Stimulated activated CD4-positive, alpha-beta T cell treated with anti-CD3 and anti-CD28 coated beads, Interleukin-12 subunit alpha, Interleukin-12 subunit beta, amount 100 ng/mL, for 24 hours (primary cell): ENCODE measurements at places on chromosomes 4 and X.

DNA sequence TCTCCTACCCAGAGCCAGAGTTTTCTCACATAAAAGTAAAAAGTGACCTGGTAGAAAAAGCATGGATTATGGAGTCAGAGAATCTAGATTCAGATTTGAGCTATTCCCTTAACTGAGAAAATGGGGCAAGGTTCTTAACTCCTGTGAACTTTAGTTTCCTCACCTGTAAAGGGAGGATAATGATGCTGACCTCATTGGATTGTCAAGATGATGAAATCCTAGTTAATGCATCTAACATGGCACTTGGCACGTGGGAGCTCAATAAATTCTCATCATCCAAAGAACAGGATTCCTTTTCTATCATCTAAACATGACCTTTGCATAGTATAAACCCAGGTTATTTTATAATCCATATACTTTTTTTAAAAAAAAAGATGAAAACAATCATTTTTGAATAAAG, 18.6 kb downstream of the FHDC1 start:
- DNase-seq = no peak

GRCh38 chrX:47620303-47620685, 637 bp upstream of the SYN1 start:
- no peak for DNase-seq

DNA sequence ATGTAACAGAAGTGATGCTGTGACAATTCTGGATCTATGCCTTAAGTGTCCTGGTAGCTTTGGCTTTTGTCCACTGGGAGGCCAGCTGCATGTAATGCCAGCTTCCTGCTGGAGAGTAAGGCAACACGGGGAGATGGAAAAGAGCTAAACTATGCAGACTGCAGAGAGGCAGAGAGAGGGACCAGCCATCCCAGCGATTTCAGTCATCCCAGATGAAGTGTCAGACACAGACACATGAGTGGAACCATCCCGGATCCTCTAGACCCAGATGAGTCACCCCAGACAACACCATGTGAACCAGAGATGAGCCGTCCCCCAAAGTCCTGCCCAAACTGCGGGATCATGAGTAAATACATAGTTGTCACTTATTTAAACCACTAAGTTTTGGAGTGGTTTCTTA, 14.6 kb downstream of the SRPX start:
- DNase-seq = no peak

- DNase-seq = no peak
These were observed 11.1 kb upstream of the GPM6A start for GRCh38 chr4:175823015-175823742.

DNA sequence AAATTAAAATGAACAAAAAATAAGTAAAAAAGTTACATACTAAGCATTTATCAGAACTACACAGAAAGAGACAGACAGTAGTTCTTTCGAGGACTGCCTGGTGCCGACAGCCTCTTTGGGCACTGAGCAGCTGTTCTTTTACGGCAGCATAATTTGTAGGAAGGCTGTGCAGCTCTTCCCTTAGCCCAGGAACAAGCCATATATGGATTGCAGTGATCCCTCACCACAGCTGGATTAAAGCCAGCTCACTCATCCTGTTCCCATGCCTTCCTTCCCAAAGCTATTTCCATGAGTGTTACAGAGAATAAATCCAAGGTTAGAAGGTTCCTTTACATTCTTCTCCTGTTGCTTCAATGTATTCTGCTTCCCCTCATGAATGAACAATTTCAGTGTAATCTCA, 71.7 kb downstream of the DDX60L start:
- no peak for DNase-seq

DNA sequence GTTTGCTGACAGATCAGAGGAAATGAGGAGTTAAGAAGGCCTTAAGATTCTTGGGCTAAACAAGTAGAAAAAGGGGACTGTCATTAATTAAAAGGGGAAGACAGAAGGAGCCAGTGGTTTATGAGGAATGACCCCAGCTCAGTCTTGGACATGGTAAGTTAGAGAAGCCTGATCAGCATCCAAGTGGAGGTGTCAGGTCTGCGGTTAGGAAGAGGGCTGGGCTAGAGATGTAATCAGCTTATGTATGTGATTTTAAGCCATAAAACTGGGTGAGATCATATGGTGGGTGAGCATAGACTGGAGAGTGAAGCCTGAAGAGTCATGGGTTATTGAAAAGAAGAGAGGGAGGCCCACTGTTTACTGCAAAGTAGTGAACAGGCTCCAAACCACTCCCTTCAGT, 246.1 kb downstream of the NR3C2 start:
- DNase-seq = no peak

- DNase-seq = no peak
These were observed 72.2 kb upstream of the RBPJ start for GRCh38 chr4:26248647-26249046.

GRCh38 chrX:44651358-44651757, 108.7 kb upstream of the FUNDC1 start:
- no peak for DNase-seq

- no peak for DNase-seq
These were observed 21.3 kb downstream of the SPCS3 start for GRCh38 chr4:176340871-176341685.

GRCh38 chrX:54921427-54922021, 900 bp downstream of the TRO start:
- peak; percentile 50 for DNase-seq

- no peak for DNase-seq
These were observed 93.9 kb downstream of the QDPR start for GRCh38 chr4:17418010-17418409.

DNA sequence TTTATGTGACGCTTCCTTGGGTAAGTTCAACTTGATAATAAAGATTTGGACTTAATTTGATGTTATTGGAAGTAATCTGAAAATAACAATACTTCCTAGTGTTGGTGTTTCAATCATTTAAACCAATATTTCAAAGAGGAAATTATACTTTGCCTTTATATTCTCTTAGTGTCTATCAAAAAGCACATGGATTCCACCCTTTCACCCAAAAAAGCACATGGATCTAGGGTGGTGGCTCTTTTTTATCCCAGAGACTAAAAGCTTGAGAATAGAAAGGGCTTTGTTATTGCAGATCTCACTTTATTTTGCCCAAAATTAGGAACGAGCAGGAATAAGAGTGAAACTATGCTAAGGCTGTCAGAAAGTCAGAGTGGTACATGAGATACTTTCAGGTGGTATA, 75.1 kb upstream of the RASGEF1B start:
- DNase-seq = no peak

DNA sequence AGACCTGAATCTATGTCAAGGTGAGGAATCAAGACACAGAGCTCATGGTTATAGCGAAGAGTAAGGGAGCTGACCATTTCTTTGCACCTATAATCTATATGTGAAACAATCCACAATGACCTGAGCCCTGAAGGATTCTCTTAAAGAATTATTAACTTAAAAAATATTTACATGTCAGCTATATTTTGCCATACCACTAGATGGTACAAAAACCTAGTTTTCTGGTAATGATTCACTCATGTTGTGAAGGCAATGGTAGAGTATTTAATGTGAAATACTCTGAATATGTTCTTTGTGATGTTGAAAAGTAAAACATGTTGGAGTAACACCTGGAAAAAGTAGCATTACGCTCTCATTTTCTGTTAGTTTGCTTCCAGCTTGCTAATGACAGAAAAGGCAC, 40.0 kb downstream of the VGLL1 start:
- no peak for DNase-seq

GRCh38 chr4:150049682-150050081, 28.6 kb upstream of the DCLK2 start:
- no peak for DNase-seq

- DNase-seq = no peak
These were observed 59.8 kb upstream of the GPM6A start for GRCh38 chr4:175871774-175872405.

DNA sequence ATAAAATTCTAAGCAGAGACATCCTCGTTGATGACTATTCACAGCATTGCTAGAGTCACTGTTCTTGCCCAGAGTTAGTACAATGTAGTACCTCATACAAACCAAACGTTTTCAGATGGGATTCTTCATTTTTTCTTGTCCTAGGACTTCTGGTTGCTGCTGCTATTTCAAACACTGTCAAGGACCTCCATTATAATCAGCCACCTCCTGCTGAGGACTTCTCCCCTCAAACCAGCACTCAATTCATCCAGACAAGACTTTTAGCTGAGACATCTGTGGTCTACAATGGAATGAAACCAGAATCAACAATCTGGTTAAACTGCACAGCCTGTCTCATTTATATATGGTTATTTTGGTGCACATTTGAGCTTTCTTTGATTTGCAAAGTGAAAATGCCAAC, 1008.8 kb downstream of the STPG2 start:
- no peak for DNase-seq

DNA sequence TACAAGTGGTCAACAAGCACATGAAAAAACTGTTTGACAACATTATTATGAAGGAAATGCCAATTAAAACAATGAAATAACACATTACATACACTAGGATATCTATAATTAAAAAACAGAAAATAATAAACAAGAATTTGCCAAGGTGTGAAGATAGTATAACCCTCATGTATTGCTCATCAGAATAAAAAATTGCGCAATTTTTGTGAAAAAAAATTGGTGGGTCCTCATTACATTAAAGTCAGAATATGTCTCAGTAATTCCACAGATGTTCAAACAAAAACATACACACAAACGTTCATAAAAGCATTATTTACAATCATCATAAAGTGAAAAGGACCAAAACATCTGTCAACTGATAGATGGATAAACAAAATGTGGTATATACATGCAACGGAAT, 63.0 kb upstream of the AR start:
- DNase-seq = no peak

DNA sequence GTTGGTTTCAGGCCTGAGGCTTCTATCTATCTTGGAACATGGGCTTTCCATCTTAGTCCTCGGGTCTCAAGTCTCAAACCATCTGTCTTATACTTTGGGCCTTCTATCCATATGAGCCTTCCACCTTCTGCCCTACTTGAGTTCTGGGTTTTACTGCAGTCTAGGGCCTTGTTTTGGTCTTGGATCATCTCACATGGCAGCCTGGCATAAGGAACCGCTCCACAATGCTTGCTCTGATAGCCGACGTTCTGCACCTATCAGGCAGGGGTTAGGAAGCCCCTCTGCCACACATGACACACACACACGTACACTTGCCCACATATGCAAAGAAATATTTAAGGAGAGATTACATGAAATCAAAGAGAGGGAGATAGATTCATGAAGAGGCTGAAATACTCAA, 264.0 kb downstream of the CHIC1 start:
- no peak for DNase-seq

GRCh38 chr4:139740531-139741041, 75.0 kb downstream of the MGST2 start:
- DNase-seq = no peak

GRCh38 chr4:122691988-122692387, 40.5 kb upstream of the BBS12 start:
- DNase-seq = no peak

DNA sequence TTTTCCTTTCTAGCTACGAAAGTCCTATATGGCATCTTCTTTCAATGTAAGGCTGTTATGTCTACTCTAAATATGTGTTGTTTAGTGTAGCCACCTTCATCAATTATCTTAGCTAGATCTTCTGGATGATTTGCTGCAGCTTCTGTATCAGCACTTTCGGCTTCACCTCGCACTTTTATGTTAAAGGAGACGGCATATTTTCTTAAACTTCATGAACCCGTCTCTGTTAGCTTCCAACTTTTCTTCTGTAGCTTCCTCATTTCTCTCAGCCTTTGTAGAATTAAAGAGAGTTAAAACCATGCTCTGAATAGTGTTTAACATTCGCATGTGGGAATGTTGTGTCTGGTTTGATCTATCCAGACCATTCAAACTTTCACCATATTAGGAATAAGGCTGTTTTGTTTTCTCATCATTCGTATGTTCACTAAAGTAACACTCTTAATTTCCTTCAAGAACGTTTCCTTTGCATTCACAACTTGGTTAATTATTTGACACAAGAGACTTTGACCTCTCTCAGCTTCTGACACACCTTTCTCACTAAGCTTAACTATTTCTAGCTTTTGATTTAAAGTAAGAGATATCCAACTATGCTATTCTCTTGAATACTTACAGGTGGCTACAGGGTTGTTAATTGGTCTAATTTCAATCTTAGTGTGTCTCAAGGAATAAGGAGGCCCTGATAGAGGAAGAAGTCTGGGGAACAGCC, 476.8 kb downstream of the GABRG1 start:
- no peak for DNase-seq

DNA sequence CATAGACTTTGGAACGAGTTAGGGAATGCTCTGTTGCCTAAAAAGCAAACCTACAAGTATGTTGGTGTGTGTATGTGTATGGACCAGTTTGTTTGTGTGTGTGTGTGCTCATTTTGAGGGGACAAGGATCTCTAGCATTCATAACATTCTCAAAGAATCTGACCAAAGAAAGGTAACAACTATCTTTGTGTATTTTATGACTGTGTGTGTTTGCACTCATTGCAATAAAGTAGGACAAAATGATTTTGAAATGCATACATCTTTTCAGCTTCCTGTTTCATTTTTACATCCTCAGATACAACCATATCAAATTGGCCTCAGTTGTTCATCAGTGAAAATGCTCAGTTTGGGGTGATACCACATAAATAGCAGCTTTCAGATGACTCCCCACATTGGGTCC, 8.3 kb upstream of the XK start:
- DNase-seq = no peak

- DNase-seq = no peak
These were observed 237.5 kb upstream of the KLF3 start for GRCh38 chr4:38426532-38426931.

DNA sequence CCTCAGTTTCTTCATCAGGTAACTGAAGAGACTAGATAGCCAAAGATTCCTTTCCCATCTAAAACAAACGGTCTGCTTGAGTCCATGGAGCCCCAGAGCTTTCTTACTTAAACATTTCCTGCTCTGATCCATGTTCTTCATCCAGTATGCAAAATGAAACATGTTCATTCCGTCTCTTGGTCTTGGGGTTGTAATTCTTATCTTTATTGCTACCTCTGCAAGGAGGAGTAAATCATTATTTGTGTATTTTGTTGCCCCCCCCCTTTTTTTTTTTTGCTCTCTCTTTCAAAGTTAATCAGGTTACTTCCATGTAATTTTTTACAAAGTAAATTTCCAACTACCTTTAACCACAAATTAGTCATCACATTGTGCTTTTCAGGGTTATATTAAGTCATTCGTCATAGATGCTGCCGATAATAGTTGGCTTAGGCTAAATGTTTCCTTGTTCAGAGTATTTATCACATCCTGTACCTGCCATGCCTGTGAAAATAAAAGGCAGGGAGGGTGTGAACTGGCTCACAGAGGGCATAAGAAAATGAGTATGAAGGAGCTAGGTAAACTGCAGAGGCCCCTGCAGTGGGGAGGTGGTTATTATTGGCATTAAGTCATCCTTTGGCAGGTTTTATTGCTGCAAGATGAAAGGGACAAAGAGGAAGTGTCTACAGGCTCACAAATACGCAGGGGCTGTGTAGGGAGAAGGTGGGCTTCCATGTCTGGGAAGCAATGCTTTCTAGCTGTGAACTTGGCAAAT, 76.7 kb upstream of the HS3ST1 start:
- peak; percentile 14 for DNase-seq

DNA sequence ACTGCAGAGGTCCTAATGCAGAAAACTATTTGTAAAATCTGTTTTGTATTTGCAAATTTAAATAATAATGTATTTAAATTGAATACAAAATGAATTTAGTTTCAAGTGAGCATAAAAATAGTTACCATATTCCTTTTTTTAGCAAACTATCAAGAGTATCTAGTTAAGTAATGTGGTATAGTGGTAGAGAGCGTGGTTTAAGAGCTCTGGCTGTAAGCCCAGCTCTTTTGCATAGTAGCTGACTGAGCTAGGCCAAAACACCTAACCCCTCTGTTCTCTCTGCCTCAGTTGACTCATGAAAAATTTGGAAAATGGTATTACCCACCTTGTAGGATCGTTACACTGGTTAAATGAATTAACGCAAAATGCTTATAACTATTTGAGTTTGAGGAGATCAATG, 18.1 kb upstream of the ADAD1 start:
- DNase-seq = no peak

- no peak for DNase-seq
These were observed 167.1 kb upstream of the CNKSR2 start for GRCh38 chrX:21207080-21207479.
